ENCODE measurements at places on chromosomes 7 and 10. TPM values are rescaled to one million over a fixed set of nuclear protein-coding genes. Genes with fewer than 3 reads are reported as not detected.

The PRSS2 gene
- total RNA-seq, result not detected

The ZSCAN21 gene
- total RNA-seq, result 6.4 TPM

The WNT8B gene
- total RNA-seq, result 0.96 TPM

- no peak overlapping the region for H3K27ac ChIP-seq
- no peak for DNase-seq
- peaks cover 8% of the 10 kb centered on the region for H3K4me1 ChIP-seq
- H3K4me3 ChIP-seq, result no peak overlapping the region
These were observed 147.1 kb upstream of the LRRN3 start for GRCh38 chr7:110943701-110944345.

DNA sequence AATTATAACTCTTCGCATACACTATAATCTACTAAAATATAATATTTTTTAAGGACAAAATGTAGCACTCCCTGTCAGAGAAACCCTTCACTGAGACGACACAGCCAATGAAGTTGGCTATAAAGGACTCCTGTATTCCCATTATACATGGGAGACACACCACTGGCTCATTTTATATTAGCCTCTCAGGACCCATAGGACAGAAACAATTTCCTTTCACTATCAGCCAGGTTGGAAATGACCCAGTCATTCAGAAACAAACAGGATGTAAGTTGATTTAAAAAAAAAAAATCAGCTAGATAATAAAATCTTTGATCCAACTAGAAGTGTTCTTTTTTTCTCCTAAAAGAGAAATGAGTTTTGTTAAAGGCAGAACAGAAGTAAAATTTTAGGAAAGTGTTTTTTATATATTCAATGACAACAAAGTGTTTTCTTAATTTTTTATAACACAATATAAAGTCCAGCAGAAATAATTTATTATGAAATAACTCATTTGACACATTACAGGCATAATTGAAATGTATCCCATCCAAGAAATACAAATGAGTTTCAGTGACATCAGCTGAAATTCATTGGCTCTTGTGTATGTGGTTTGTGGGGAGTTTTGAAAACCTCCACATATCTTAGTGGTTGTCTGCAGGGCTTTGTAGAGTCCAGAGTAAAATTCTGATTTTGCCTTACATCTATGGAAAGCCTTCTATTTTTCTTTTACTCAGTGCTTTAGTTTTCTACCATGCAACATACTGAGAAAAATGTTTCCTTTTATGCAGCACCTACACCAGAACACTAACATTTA is 64.1 kb downstream of the CTTNBP2 start:
- no peak overlapping the region for H3K27ac ChIP-seq
- H3K4me1 ChIP-seq, result no peaks in the 10 kb centered on the region
- no peak overlapping the region for H3K4me3 ChIP-seq
- H3K36me3 ChIP-seq, result no peaks in the 10 kb centered on the region
- DNase-seq, result no peak
- no peaks in the 10 kb centered on the region for H3K27me3 ChIP-seq

DNA sequence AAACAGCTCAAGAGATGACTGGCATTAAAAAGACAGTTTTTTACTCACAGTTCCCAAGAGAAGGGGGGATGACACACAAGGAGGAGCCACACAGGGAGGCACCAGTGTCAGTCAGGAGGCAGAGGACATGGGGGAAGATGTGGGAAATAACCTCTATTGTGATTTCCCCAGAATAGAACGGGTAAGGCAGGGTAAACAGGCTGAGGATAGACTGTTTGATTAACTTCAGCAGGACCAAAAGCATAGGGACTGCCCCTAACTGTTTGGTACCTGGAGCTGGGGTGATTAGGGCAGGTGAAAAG is 60.7 kb downstream of the RAPGEF5 start:
- H3K4me1 ChIP-seq, result no peaks in the 10 kb centered on the region
- H3K27me3 ChIP-seq, result peaks cover 1% of the 10 kb centered on the region
- DNase-seq, result no peak
- H3K27ac ChIP-seq, result no peak overlapping the region
- H3K4me3 ChIP-seq, result no peak overlapping the region

- H3K4me3 ChIP-seq, result no peak overlapping the region
- H3K27ac ChIP-seq, result no peak overlapping the region
- no peak for DNase-seq
- no peaks in the 10 kb centered on the region for H3K27me3 ChIP-seq
These were observed 74.3 kb upstream of the CSTF2T start for GRCh38 chr10:51773681-51774080.

DNA sequence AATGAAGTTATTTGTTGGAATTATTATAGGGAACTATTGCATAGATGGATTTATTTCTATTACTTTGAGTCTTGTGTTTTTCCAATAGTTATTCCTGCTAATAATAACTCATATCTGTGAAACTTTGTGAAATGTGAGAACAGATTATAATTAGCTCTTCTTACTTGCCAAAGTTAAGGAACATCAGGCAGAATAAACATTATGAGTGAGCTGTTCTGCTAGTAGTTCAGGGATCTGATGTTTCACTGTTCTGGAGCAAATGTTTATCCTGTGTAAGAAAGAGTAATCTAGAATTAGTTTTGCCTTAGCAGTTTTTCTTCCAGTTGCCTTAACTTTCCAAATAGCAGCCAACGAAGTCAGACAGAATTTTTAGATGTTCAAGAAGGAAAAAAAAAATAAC is 245.2 kb upstream of the PLXDC2 start:
- no peaks in the 10 kb centered on the region for H3K27me3 ChIP-seq
- H3K27ac ChIP-seq, result no peak overlapping the region
- DNase-seq, result no peak

Data from activated naive CD4-positive, alpha-beta T cell treated with anti-CD3 and anti-CD28 coated beads for 36 hours (primary cell).